ENCODE measurements at places on chromosomes 7 and 10. TPM values are rescaled to one million over a fixed set of nuclear protein-coding genes. Genes with fewer than 3 reads are reported as not detected.

- DNase-seq: peak; percentile 34
Measured at GRCh38 chr7:132709971-132710567, 133.8 kb upstream of the PLXNA4 start.

GRCh38 chr10:77071001-77071511 lies 566.6 kb downstream of the KCNMA1 start:
- DNase-seq: no peak

DNA sequence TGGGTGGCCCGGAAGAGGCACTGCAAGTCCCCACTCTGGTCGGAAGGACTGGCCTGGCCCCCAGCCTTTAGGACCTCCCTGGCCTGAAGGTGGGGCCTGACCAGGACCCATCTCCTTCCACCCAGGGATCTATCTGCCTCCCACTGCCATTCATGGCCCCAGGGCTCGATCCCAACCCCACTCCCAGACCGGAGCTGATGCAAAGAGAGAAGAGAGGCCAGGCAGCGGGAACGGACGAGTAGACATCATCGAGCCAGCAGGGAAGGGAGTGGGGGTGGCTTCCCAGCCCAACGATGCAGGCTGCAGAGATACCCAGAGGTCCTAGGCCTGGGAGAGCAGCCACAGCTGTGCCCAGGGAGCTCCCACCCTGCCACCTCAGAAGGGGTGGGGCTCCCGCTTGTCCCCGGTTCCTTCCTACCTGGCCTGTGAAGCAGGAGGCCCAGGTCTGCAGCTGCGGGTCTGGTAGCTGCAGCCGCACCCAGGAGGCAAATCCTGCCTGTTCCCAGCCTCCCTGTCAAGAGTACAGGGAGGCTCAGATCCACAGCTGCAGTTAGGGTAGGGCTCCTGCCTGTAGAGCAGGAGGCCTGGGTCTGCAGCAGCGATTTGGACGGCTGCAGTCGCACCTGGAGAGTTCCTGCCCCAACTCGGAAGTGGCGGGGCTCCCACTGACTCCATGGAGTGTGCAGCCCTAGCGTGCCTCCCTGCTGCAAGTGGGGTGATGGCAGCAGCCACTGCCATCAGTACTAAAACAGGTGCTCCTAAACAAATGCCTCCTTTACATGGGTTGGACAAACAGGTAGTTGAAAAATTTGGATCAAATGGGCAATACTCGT lies 1151.0 kb upstream of the PHF14 start:
- no peak for DNase-seq

GRCh38 chr10:124892031-124892430 lies 49.9 kb upstream of the ZRANB1 start:
- no peak for DNase-seq

PLCE1 gene
- 6.7 TPM for total RNA-seq
